ENCODE measurements at places on chromosomes 13 and 19.

- DNase-seq = no peak
These were observed 2.9 kb downstream of the CEBPG start for GRCh38 chr19:33376423-33376822.

- DNase-seq = no peak
These were observed 43.3 kb downstream of the ZNF93 start for GRCh38 chr19:19943848-19944582.

GRCh38 chr19:4449022-4449638 is 8.5 kb downstream of the UBXN6 start:
- no peak for DNase-seq

DNA sequence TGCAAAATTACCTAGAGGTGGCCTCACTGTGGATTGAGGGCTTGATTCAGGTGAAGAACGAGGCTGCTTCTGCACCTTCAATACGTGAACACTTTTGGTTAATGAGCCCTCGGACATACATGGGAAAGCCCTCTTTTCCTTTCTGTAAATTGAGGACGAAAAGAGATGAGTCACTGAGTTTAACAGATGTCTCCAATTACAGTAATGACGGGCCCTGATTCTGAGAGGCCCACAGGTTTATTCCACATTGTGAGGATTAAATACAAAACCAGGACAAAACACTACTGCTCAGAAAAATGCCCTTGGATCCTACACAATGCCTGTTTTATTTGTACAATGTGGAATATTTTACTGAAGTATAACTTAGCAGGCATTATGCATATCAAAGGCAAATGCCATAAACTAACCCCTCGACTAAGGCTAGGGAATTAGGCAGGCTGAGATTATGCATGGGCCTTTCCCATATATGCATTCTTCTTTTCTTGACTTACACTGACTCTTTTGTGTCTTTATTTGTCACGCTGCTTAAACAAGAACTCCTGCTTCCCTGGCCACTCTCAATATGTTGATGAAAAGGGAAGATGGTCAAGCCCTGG is 819.9 kb downstream of the OLFM4 start:
- no peak for DNase-seq

GRCh38 chr13:44312131-44312530 is 61.5 kb upstream of the SERP2 start:
- DNase-seq = no peak

- DNase-seq = no peak
These were observed 40.6 kb upstream of the ZNF681 start for GRCh38 chr19:23799321-23799720.

Measured in endothelial cell (in vitro differentiated cells).